ENCODE measurements at places on chromosomes 6 and 20. TPM values are rescaled to one million over a fixed set of nuclear protein-coding genes. Genes with fewer than 3 reads are reported as not detected.

Gene TCF15
- 4.5 TPM for polyA plus RNA-seq

- peak; percentile 31 for DNase-seq
Measured at GRCh38 chr20:24160563-24161281, 172.1 kb upstream of the GGTLC1 start.

DNA sequence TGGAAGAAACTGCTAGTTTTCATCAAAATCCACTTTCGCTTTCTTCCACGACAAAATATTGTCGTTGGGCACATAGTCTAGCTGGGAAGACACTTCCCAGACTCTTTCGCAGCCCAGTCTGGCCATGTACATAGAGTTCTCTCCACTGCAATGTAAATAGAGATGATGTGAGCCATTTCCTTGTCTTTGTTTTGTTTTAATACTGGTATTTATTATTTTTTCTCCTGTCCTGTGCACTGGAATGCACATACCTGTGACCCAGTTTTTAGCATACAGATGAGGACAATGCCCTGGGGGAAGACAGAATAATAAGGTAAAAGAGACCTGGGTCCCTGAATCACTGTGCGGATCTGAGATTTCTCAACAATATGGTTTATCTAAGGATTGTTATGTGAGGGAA lies 149.5 kb upstream of the BMP5 start:
- no peak for DNase-seq

Gene HDGFL1
- 0.43 TPM for polyA plus RNA-seq

DNA sequence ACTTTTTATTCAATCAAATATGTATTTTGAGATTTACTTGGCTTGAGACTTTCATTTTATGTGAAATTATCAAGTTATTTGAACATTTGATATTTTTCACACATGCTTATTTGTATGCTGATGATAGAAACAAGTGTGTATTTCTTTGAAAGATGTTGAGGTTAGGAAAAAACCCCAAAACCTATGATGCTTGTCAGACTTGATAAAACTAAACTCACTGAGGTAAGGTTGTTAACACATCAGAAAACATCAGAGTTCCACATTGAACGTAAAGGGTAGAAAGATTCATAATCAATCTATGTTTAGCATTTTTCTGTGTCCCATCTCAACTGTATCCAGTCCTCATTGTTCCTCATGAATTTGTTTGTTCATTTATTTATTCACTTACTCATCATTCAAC lies 12.2 kb downstream of the SF3B5 start:
- no peak for DNase-seq

DNA sequence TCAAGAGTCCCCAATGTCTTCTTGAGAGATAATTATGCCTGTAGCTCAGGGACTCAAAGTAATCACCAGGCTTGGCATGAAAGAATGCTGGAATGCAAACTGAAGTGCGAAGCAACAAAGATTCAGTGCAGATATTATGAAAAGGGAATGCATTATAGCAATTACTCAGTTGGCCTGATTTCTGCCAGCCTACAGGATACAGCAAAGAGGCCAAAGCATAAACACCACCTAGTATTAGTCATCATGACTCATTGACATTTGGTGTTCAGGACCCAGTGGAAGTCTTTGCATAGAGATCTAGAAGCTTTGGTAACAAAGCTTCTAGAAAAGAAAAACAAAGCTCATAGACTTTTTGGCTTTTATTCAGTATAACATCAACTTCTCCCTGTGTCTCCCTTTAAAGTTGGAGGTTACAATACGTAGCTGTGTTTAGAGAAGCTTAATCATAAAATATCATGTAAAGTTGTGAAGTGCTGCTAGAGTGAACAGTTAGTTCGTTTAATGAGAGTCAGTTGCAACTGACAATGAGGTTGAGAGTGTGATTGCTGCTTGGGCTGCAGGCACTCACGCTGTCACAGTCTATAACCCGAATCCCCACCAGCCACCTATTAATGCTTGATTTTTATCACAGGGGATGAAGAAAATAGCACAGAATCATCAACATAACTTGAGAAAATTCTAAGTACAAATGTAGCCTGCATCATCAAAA lies 932.7 kb downstream of the TFAP2A start:
- DNase-seq = no peak

DNA sequence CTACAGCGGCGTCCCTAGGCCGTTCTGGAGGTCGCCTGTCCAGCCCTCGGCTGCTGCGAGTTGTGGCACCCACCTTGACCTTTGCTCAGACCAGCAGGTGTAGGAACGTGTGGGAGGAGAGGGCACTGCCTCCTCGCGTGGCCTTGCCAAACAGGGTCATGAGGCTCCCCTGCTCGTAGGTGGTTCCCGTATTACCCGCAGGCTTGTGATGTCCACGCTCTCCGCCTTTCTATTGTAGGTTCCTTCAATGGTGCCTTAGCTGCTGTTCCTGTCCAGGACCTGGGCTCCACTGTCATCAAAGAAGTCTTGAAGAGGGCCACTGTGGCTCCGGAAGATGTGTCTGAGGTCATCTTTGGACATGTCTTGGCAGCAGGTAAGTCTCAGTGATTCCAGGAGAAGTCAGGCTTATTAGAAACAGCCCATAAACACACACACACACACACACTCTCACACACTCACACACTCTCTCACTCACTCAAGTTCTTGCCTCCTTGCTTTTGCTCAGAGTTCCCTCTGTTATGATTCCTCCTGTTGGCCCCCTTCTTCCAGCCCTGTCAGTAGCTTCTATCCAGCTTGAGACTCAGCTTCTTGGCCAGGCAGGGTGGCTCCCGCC lies 942 bp downstream of the ACAT2 start:
- DNase-seq = peak; percentile 37

GRCh38 chr6:19204445-19204844 lies 632.7 kb upstream of the ID4 start:
- no peak for DNase-seq

DNA sequence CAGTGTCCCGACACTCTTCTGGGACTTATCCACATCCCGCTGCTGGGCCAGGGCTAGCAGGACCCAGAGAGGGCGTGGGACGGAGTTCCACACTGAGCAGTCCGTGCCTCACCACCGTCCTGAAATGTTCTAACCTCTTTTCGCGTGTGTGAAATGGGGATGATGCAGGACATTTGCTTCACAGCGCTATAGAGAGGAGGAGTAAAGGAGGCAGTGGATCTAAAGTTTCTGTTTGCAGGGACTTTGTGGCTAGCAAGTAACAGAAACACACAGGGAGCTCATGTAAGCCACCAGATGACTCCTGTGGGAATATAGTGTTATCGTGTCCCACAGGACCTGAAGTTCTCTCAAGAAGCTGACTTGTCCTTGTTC lies 634 bp downstream of the ITPA start:
- peak; percentile 12 for DNase-seq

DNA sequence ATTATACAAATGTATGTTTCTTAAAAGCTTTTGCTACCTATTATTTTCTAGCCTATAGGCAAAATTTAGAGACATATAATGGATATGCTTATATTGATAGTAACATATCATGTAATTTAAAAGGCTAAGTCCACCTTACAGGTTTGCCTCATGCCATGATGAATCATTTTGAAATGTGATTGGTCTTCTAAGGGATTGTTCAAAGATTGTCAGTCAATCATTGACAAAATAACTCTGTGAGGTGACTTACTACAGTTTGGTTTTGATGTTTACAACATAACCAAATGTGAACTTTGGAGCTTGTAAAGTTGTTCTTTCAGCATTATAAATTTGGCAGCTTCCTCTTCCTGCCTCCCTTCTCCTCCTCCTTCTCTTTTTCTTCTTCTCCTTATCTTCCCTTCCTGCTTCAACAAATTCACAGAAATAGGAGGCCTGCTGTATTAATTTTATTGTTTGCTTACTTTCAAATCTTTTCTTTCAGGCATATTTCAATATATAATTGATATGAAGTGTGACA lies 39.7 kb upstream of the ZFP64 start:
- DNase-seq = no peak

GRCh38 chr6:158286413-158286812 lies 25.9 kb upstream of the TULP4 start:
- DNase-seq = no peak

DNA sequence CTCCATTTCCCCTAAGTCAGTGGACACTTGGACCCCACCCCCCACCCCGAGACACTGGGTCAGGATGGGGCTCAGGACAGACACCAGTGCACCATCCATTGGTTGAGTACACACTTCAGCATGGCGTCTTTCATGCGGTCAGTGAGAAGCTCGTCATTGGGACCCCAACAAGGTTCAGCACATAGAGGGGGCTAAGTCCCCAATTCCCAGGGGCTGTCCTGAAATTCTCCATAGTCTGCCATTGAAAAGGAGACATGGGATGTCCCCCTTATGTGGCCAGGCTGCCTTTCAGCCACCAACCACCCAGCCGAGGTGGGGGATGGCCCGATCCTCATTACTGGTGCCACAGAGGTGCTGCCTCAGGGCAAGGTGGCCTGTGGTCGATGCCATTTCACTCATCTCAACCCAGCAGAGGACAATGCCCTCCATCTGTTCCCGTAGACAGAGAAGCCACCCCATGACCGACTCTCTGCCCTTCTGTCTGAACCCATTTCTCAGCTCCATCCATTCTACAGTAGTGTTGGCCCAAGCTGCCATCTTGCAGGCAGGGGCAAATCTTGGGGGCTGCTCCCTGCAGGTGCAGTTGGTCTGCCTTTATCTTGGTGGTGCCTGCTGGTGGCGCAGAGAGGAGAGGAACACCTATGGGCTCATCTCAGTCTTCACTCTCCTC lies 37.4 kb downstream of the PRR18 start:
- no peak for DNase-seq

DNA sequence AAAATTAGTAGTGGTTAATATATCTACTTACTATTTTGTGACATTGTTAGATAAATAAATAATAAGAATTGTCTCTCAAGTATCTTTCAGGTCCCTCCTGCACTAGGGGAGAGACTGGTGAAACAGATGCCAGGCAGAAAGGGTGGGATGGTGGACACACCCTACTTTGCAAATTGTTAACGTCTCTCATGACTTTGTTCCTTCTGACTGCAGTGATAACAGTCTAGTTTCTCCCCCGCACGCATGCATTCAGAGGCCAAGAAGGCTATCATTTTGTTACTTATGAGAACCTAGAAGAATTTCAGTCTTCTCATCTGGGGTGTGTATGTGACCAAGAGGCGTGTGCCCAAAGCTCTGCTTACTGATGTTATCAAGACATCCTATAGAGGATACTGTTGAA lies 152.3 kb downstream of the EDN1 start:
- DNase-seq = no peak

Gene C20orf144
- 0.23 TPM for polyA plus RNA-seq

Gene ENPP5
- not detected for polyA plus RNA-seq

GRCh38 chr6:15936503-15936902 lies 192.4 kb upstream of the MYLIP start:
- no peak for DNase-seq

DNA sequence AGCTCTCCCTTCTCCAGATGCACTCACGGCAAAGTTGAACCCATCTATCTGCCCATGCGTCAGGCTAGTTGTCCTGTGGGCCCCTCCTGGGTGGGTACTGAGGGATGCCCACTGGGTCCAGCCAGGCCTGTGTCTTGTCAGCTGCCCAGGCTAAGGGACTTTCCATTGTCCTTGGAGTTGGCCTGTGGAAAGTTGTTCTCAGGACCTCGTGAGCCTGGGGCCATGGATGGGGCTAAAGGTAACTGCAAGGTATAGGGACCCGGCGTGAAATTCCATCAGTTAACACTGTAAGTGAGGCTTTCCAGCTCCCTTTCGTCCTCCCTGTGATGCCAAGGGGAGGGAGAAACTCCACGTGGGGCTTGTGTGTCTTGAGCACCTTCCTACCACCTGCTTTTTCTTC lies 126.5 kb downstream of the CEBPB start:
- DNase-seq = no peak

- DNase-seq = no peak
Measured at GRCh38 chr6:43173591-43174262, 2.7 kb downstream of the SRF start.

DNA sequence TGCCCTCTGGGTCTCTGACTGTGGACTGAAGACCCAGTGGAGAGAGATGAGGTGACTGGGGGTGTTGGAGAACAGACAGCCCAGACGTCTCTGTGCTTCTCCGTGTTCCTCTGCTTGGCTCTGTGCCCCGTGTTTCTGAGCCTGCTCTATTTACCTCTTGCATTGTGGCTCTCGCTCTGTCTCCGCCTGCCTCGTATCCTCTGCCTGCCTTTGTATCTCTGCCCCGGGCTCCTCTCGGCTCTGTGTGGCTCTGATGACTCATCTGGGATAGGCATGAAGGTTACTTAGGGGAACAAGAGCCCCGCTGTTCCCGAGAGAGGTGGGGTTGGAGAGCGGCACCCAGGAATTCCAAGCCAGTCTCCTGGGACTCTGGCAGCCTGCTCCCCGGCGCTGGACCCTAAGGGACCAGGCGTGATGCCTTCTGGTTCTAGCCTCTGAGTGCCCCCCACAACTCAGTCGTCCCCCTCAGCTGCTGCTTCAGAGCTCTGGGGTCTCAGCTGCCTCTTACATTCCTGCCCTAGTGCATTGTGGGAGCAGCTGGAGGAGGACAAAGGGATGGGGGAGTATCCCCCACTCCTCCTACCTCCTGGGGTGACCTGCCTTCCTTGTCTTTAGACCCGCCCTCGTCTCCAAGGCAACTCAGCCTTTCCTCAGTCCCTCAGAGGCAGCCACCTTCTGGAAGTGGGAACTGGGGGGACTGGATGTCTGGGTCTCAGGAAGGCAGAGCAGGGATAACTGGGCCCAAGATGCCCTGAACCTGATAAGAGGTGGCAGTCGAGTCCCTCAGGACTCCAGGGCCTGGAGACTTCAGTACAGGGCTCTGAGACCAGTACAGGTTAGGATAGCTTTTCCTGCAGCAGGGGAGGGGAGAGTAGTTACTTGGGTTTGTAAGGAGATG lies 1.9 kb downstream of the DDR1 start:
- DNase-seq = peak; percentile 84

- peak; percentile 94 for DNase-seq
Measured at GRCh38 chr6:45445749-45446549, 68.2 kb upstream of the SUPT3H start.

DNA sequence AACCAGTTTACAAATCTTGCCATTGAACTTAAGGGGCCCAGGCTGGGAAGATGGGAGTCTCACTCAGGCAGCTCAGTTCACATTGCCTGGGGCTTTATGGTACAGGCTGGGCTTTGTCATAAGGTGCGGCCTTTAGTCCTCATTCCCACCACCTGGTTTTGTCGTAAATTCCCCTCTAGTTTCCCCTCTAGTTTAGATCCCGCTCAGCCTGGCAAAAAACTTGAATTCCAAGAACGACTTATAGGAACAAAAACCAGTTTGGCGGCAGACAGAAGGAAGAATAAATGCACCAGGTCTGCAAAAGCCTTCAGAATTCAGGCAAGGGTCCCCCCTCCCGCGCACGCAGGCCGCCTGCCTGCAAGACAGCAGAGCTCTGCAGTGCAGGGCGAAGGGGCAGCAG lies 4.1 kb downstream of the BMP7 start:
- no peak for DNase-seq

Gene APOM
- 10.1 TPM for polyA plus RNA-seq

Gene IL17A
- not detected for polyA plus RNA-seq

GRCh38 chr6:2957696-2958330 lies 13.6 kb downstream of the SERPINB6 start:
- no peak for DNase-seq

Gene MAFB
- not detected for polyA plus RNA-seq
